ENCODE measurements at places on chromosomes 3 and 15.

DNA sequence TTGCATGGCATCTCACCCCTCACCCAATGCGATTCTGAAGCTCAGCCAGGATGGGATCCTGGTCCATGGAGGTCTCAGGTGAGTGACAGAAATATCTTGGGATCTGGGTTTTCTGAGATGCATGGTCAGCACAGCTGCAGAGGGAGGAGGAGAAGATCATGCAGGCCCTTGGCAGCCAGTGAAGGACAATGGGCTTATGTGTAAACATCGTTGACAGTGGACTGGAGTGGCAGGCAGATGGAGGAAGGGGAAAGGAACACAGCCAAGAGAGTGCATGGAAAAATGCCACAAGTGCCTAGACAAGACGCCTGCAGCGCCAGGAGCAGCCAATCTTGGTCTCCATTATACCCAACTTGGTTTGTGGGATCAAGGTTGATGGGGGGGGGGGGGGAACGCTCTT lies 347.9 kb downstream of the MCTP2 start:
- no peaks in the 10 kb centered on the region for H3K4me1 ChIP-seq
- no peak overlapping the region for H3K4me3 ChIP-seq
- no peaks in the 10 kb centered on the region for H3K27me3 ChIP-seq
- no peak overlapping the region for H3K27ac ChIP-seq
- no peak for DNase-seq

- DNase-seq: no peak
- H3K4me3 ChIP-seq: no peak overlapping the region
- no peaks in the 10 kb centered on the region for H3K4me1 ChIP-seq
- H3K27me3 ChIP-seq: no peaks in the 10 kb centered on the region
- no peaks in the 10 kb centered on the region for H3K36me3 ChIP-seq
These were observed 31.6 kb upstream of the GABRG3 start for GRCh38 chr15:26939398-26939797.

DNA sequence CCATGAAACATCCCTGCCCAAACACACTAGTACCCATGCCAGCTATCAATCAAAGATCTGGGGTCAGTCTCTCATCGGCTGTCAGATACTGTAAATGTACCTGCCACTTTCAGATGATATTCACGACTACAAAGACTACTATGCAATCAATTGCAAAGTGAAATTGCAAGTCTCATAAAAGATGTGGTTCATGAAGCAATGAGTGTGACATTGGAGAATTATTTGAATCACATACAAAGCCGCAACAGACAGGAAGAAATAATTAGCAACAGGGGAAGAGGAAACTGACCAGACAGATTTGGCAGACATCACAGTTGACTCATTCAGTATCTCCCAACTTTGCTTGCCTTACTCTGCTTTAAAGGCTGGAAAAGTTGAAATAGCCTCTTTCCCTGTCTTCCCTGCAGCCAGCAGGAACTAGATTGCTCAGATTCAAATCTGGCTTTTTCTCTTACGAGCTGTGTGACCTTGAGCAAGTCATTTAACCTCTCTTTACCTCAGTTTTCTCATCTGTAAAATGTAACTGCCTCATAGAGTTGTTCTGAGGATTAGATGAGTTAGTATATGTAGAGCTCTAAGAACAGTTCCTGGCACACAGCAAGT lies 95.7 kb upstream of the C3orf80 start:
- H3K27me3 ChIP-seq: no peaks in the 10 kb centered on the region
- peaks cover 46% of the 10 kb centered on the region for H3K4me1 ChIP-seq
- H3K36me3 ChIP-seq: no peaks in the 10 kb centered on the region
- peak overlapping the region; percentile 34 for H3K4me3 ChIP-seq
- H3K27ac ChIP-seq: peak overlapping the region; percentile 64
- DNase-seq: peak; percentile 96

DNA sequence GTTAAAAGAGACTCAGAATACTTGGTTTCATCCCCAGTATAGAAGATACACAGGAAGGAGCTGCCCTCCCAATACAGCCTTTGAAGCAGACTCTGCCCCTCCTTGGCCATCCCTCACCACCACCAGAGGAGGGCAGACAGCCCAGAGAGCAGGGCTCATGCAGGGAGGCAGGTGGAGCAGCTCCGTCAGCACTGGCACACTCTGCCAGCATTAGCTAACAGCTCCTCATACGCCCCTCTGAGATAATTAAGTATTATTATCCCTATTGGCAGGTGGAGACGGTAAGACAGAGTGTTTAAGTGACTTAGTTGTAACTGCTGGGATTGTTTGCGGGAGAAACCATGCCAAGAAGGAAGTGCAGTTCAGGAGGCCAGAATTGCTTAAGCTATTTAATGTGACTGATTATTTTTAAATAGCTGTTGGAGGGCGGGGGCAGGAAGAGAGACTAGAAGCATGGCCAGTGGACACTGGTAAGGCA lies 434.0 kb downstream of the EPHB1 start:
- no peak for DNase-seq
- H3K4me1 ChIP-seq: no peaks in the 10 kb centered on the region
- no peaks in the 10 kb centered on the region for H3K27me3 ChIP-seq
- H3K4me3 ChIP-seq: no peak overlapping the region

- DNase-seq: peak; percentile 84
- H3K27me3 ChIP-seq: no peaks in the 10 kb centered on the region
- H3K36me3 ChIP-seq: no peaks in the 10 kb centered on the region
- H3K4me3 ChIP-seq: no peak overlapping the region
- no peaks in the 10 kb centered on the region for H3K4me1 ChIP-seq
- H3K27ac ChIP-seq: no peak overlapping the region
These were observed 26.9 kb upstream of the ZBBX start for GRCh38 chr3:167406876-167407492.

GRCh38 chr3:70090322-70090913 lies 90.9 kb downstream of the SAMMSON start:
- no peaks in the 10 kb centered on the region for H3K4me1 ChIP-seq
- H3K36me3 ChIP-seq: no peaks in the 10 kb centered on the region
- DNase-seq: peak; percentile 51
- H3K27me3 ChIP-seq: no peaks in the 10 kb centered on the region
- H3K27ac ChIP-seq: no peak overlapping the region

GRCh38 chr15:41394924-41395323 lies 7.4 kb downstream of the NDUFAF1 start:
- DNase-seq: no peak
- peaks cover 11% of the 10 kb centered on the region for H3K36me3 ChIP-seq
- no peak overlapping the region for H3K27ac ChIP-seq
- no peaks in the 10 kb centered on the region for H3K27me3 ChIP-seq

DNA sequence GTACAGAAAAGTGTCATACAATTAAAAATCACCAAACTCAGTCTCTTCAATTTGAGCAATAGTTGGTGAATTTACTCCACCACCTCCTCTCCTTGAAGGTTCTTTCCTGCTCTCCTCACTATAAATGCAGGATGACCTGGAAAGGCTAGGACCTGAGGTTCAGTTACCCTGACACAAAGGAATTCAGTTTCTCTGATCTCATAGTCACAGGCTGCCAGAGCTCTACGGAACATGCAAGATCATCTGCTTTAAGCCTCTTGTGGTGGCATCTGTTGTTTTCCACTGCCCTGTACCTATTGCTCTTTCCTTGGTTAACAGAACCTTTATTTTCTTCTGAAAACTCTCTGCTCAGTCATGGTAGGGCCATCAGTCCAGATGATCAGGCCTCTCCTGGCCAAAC lies 4.9 kb upstream of the TP63 start:
- H3K27me3 ChIP-seq: no peaks in the 10 kb centered on the region
- no peak overlapping the region for H3K27ac ChIP-seq
- peaks cover 12% of the 10 kb centered on the region for H3K4me1 ChIP-seq
- H3K36me3 ChIP-seq: no peaks in the 10 kb centered on the region
- H3K4me3 ChIP-seq: no peak overlapping the region

All from GM23248 (cell line).